ENCODE measurements at places on chromosomes 3 and 15. TPM values are rescaled to one million over a fixed set of nuclear protein-coding genes. Genes with fewer than 3 reads are reported as not detected.

TEX9 gene
- total RNA-seq = 6.4 TPM

MED12L gene
- total RNA-seq = 0.29 TPM

ROPN1 gene
- not detected for total RNA-seq

CLDN18 gene
- 0.38 TPM for total RNA-seq

APOD gene
- total RNA-seq = 21.3 TPM

PRSS50 gene
- 0.19 TPM for total RNA-seq

TM4SF18 gene
- total RNA-seq = 5.7 TPM

CPNE9 gene
- not detected for total RNA-seq

- no peak for DNase-seq
Measured at GRCh38 chr15:36584511-36584910, 5.1 kb downstream of the CDIN1 start.

DNA sequence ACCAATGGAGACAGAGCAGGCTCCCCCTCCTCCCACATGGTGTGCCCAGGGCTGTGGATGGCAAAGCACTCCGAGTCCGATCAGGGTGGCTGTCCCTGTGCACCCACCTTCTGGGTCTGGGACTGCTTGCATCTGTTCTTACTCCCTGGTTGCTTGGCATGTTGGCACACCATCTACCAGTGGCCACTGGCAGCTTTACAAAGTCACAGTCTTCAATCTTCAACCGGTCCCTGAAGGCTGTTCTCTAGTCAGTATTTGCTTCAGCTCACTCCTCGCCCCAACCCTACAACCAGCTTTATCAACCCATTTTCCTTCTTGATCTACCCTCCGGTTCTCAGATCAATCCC lies 14.8 kb downstream of the HOMER2 start:
- no peak for DNase-seq

GRCh38 chr3:16883057-16883722 lies 1.6 kb upstream of the PLCL2 start:
- no peak for DNase-seq

GRCh38 chr15:31265090-31265870 lies 61.4 kb upstream of the KLF13 start:
- DNase-seq = no peak

- no peak for DNase-seq
Measured at GRCh38 chr3:160180581-160181216, 44.5 kb upstream of the C3orf80 start.

DNA sequence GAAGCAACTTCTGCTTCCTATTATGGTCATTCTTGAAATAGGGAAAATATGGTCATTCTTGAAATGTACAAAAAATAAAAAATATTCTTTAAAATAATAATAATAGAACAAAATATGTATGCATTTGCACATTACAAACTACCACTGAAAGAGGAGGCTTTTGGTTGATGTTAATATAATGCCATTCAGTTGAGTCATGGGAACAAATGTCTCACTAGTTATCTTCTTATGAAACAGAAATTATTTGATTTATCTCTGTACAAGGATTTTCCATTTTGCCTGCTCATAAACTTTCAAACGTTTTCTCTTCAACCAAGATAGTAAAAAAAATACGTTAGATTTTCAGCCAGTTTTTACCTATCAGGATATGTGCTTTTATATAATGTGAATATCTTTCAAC lies 1662.7 kb downstream of the OTOL1 start:
- no peak for DNase-seq

DNA sequence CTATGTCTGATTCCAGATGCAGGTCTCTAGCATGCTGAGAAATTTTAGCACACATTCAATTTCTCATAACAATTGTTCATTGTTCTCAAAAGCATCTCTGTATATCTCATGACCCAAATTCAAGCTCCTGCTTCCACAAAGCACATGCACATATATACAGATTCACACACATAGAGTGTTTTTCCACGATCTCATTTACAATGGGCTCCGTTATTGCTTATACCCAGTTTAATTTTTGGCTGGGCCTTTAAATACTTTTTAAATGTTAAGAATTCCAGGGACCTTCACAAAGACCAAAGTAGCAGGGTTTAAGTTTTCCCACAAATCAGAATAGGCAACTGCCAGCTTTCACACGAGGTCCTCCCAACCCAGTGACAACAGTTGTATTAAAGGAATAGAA lies 333.5 kb upstream of the SEMA6D start:
- no peak for DNase-seq

DNA sequence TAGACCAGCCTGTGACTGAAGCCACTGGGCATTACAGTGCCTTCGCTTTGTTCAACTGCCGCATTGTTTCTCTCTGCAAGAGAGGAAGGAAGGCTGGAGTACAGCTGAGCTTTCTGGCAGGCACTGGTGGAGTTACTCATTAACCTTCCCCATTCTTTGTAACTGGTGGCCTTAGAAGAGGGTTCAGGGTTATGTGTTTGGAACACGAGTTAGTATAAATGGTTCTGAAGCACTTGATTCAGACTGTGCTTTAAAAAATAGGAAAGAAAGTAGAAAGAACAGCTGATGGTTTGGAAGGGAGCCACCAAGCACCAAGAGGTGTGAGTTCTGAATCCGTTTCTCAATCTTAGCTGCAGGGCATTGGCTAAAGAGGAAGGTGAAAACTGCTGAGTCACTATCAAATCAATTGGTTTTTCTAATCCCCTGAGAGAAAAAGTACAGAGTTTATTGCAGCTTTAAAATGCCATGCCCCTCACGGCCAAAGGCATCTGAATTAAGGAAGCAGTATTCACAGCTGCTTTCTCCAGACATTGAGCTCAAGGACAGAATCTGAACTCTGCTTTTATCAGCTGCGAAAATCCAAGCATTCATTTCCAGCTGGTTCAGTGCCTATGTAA lies 3.6 kb downstream of the HGD start:
- no peak for DNase-seq

DNA sequence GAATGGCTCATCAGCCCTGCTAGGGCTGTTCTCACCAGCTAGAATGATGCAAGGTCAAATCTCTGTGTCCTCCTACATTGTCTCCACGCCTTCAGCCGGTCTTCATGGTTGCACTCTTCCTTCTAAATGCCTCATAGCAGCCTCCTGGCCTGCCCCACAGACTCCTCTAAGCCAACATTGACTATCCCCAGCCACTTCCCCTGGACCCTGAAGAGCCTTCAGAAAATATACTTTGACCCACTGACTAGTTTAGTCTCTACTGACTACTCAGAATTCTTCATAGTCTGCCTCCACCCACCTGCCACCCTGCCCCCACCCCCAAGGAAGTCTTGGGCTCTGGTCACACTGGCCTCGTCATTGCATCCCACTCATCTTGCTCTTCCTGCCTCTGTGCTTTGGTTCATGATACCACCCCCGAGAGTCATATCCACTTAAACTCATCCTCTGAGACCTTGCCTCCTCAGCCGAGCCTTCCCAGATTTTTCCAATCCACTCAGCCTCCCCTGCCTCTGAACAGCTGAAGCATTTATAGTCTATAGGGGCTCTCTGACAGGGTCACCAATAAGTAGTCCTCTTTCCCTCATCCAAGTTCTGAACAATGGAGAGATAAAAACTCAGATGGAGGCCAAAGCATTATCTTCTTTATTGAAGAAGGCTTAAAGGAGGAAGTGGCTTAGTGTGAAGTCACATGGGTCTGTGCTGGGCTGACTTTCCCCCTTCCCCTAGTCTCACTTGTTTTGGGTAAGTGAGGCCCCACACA lies 9.5 kb upstream of the DOCK3 start:
- DNase-seq = no peak

- no peak for DNase-seq
Measured at GRCh38 chr3:58482917-58483636, 8.8 kb upstream of the KCTD6 start.

DNA sequence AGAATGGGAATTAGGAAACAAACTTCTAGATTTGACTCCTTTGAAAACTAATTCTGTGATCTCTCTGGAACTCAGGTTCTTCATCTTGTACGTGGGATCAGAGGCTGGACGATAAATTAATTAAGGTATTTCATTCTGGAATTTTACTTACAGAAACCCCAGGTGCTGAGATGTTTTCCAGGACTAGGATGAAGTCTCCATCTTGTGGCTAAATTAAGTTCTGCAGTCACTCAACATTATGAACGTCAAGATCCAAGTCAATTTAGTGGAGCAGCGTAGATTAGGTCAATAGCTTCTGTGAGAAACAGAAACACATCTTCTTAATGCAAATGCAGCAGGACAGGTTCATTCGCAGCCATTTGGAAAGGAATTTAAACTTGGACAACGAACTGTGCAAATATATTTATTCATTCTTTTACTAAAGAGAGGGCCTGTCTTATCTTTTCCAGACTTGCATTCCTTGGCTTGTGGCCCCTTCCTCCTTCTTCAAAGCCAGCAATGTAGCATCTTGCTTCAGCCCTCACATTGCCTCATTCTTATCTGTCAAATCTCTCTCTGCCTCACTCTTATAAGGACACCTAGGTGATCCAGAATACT lies 26.7 kb upstream of the TMC3 start:
- DNase-seq = no peak

DNA sequence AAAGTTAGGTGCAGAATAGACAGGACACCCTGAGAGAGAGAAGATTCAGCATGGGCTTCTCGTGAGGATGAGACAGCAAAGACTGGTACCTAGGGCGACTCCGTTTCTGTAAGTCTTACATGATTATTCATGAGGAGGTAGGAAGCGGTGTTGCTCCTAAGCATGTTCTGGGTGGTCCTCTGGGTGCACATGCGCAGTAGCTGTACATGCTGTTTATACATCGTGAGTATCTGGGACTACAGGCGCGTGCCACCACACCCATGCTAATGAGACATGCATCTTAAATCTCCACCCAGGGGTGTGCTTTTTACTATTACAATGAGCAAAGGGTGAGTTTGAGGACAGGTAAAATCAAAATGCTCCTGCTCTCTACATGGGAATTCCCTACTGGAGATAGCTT lies 12.3 kb downstream of the ALPK3 start:
- DNase-seq = no peak

All from esophagus squamous epithelium (tissue), 5 donors.